ENCODE measurements at places on chromosomes 1 and 21.

DNA sequence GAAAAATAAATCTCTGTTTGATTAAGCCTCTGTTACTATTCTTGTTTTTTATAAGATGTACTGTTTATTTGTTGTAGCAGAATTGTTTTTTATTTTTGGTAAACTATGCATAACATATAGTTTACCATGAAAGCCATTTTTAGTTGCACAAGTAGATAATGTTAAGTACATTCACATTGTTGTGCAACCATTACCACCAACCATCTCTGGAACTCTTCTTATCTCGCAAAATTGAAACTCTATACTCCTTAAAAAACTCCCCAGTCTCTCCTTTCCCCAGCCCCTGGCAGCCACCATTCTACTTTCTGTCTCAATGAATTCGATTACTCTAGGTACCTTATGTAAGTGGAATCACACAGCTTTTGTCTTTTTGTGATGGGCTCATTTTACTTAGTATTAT is 27.4 kb upstream of the UHMK1 start:
- no peak for DNase-seq

- DNase-seq = no peak
Measured at GRCh38 chr1:90732136-90732535, 15.0 kb upstream of the BARHL2 start.

GRCh38 chr1:47935163-47935562 is 62.0 kb downstream of the TRABD2B start:
- DNase-seq = no peak

- DNase-seq = no peak
Measured at GRCh38 chr21:40768056-40768455, 78.9 kb downstream of the DSCAM start.

GRCh38 chr1:30697571-30698376 is 25.6 kb downstream of the MATN1 start:
- no peak for DNase-seq

DNA sequence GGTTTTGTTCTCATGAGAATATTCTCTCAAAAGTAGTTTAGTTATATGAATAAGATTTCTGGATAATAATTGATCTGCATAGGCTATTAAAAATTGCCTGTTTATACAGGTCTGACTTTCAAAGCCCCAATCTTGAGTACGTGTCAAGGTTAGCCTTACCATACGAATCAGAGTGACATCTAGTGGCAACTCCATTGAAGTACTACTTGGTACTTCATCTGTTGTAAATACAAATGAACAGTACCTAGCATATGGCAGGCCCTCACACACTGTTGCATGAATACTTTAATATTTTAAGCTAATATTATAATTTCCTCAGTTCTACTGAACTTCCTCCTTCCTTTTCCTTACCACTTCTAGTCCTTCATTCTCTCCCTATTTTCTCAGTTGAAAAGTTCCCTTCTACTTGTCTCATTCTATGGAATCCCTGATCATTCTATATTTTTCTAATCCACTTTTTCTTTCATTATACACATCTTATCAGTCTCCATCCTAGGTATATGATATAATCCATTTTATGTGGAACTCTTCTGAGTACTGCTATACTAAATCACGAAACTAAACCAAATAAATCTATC is 101.2 kb downstream of the AKT3 start:
- DNase-seq = peak; percentile 85

DNA sequence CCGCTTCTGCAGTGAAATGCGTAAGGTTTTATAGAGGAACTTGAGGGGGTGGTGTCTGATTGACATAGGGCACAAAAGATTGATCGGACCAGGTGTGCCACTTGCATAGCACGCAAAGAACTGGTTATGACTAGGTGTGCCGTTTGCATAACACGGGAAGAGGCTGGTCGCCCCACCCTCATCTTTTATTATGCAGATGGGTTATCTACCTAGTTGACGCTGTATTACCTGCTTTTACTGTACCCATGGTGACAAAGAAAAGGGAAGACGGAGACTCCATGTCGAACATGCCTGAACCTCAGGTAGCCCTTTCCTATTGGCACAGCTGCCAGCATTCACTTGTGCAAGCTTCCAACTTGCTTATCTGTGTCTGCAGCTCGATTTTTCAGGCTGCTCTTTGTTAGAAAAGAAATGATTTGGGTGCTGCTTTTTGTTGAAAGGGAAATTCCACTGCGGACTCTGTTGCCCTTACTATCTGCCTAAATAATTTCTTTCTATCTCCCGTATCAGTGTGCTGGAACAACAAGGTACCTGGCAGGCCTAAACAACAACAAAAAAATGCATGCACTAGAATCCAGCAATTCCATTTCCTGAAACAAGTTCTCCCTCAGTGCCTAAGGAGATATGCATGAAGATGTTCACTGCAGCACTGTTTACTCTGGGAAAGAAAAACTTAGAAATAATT is 194.4 kb upstream of the KAZN start:
- no peak for DNase-seq

- DNase-seq = no peak
Measured at GRCh38 chr1:73953586-73953985, 244.4 kb downstream of the LRRIQ3 start.

DNA sequence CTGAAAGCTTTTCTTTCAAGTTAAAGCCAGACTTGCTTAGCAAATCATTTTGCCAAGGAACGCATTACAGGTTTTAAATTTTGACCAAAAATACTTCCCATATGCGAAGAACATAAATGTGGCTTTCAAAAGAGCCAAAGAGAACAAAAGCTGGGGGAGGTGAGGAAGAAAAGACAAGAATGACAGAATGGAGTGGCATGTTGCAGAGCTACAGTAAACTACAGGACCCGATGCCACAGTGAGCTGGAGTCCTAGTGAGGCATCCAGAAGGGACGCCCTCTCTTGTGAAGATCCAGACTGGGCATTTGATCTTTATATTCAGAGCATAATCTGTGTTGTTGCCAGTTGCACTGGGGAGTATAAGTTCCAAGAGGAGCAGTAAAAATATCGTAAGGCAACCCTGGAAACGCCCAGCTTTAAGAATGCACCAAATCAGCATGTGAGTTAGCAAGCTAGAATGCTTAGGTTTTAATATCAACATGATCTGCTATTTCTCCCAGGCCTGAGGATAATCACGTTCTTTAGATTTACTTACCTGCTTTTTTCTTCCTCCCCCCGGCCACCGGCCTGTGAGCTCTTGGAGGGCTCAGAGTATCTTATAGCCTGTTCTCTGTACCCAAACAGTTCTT is 48.4 kb upstream of the HOOK1 start:
- no peak for DNase-seq

DNA sequence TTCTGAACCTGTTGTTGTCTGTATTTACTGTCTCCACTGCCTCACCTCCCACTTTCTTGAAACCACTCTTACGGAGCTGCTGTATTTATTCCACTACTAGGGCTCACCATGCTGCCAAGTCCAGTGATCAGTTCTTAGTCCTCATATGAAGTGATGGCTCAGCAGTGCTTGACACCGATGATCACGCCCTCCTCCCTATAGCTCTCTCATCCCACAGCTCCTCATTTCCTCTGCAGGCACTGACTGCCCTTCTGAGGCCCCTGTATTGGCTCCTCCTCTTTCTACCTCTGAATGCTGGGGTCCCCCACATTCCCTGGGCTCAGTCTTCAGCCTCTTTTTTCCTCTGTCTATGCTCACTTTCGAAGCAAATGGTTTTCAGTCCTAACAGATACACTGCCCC is 3.4 kb downstream of the CLCA1 start:
- DNase-seq = no peak

DNA sequence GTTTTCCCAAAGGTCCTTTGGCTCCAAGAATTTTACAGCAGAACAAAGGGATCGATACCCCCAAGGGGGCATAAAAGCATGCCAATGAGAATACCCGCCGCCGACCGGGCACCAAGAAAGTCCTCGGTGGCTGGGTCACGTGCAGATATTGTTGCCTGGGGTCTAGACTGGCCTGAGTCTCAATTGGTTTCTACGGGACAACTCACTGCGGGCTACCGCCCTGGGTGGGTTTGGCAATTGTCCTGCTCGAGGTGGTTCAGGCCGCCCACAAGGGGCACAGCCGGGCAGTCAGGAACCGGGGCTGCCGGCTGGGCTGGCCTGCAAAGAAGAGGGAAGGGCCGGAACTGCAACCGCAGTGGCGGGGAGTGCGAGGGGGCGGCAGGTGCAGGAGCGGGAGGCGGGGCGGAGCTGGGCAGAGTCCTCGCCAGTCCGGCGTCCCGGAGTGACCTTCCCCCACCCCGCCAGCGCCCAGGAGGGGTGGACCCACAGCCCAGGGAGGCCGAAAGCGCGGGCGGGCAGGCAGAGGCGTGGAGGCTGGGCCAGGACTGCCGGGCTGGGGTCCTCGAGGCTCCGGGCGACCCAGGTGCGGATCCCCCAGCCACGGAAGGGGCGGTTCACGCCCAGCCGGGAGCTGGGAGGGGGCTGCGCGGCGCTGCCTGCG is 926 bp upstream of the ATP1B1 start:
- DNase-seq = no peak

- DNase-seq = no peak
Measured at GRCh38 chr1:184485751-184486723, 99.2 kb downstream of the C1orf21 start.

GRCh38 chr1:204940591-204940990 is 69.9 kb downstream of the NFASC start:
- no peak for DNase-seq

DNA sequence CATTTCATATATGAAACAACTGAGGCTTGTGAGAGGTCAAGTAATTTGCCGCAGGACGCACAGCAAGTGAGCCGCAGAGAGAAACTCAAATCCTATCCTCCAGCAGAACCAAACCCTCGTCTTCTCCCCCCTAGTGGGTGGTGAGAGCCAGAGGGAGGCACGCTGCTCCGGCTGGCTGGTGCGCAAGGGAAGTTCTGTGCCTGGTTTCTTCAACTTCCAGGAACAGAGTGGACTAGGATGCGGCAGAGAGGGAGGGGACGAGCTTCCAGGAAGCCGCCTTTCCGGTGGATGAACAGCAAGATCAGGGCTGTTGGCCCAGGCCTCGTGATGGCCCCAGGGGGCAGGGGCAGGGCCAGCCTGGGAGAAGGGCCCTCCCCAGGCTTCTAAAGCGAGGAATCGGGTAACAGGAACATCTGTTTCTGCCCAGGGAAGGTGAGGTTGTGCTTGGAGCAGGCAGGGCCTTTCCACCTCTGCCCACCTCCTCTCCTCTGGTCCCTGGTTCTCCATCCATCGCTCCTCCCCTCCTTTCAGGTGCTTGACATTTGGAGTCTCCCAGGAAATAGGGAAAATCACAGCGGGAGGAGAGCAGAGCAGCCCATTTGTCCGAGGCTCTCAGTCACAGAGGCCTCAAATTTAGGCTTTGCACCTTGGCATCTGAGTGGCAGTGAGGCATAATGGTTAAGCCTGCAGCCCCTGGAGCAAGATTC is 16.8 kb upstream of the PDIK1L start:
- DNase-seq = no peak

DNA sequence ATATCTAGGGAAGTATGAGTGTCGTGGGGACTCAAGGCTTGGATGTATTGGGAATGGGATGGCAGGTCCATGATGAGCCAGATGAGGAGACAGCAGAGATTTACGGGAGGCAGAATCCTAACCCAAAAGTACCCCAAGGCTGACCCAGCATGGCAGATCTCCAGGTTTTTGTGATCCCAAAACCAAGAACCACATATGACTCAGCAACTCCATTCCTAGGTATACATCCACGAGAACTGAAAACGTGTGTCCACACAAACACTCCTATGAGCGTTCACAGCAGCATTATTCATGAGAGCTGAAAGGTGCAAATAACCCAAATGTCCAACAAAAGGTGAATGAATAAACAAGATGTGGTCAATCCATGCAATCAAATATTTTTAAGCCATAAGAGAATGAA is 201.5 kb downstream of the KAZN start:
- no peak for DNase-seq

- DNase-seq = no peak
Measured at GRCh38 chr1:145692785-145693443, 14.3 kb downstream of the PDZK1 start.

GRCh38 chr1:4784761-4785160 is 130.4 kb downstream of the AJAP1 start:
- DNase-seq = no peak

- DNase-seq = no peak
Measured at GRCh38 chr1:109886827-109887226, 23.8 kb upstream of the CSF1 start.

- no peak for DNase-seq
Measured at GRCh38 chr1:152018537-152018936, 18.3 kb downstream of the S100A11 start.

- DNase-seq = no peak
Measured at GRCh38 chr1:156591181-156591431, 470 bp upstream of the NAXE start.

GRCh38 chr21:46004168-46004861 is 22.7 kb downstream of the COL6A1 start:
- DNase-seq = no peak

DNA sequence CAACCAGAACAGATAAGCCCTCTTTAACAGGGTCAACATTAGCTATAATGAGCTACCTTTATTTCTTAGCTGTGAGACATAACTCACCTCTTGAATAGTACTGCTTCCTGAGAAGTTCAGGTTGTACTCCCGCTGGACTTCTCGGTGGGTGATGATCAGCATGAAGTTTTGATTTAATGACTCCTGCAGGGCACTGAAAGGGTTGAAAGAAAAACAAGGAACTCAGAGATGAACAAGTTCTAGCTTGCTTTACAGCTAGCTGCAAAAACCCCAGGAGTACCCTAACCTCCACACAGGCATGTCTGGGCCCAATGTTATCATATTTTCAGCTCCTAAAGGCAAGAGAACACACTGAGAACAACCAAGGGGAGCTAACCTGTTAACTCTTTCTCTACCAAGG is 254.4 kb downstream of the FAF1 start:
- DNase-seq = no peak

DNA sequence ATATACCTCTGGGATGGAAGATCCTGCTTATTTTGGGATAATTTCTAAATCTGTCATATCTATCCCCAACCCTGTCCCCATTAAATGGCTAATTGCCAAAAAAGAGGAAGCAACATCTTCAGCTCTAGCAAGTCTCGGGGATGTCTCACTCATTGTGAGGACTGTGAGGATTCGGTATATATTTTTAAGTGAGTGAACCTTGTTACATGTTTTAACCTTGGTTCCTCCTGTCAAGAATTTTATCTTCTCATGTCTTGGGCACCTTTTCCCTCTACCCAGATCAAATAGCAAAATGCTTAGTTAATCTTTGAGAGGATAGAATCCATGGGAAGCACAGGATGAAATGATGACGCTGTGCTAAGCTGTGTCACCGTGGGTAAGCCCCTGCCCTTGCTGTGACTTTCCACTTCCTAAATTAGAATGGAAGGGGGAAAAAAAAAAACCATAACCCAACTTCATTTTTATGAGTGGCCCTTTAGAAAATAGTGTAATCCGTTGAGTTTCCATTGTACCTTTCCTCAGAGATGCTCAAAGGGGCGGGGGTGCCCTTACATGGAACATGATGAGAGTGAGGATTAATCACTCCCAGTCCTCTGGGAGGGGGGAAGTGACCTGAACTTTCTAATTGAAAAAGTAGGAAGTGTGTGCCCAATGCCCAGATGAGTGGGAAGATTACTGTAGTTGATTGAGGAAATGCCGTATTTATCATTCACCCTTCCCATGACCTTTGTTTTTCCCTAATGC is 7.6 kb downstream of the ATP1A1 start:
- no peak for DNase-seq

- DNase-seq = no peak
Measured at GRCh38 chr1:93603106-93603505, 78.5 kb downstream of the BCAR3 start.

Data from COLO829 (cell line).